ENCODE measurements at places on chromosomes 5 and 9.

GRCh38 chr5:158845941-158846340 lies 253.8 kb downstream of the EBF1 start:
- DNase-seq = no peak

DNA sequence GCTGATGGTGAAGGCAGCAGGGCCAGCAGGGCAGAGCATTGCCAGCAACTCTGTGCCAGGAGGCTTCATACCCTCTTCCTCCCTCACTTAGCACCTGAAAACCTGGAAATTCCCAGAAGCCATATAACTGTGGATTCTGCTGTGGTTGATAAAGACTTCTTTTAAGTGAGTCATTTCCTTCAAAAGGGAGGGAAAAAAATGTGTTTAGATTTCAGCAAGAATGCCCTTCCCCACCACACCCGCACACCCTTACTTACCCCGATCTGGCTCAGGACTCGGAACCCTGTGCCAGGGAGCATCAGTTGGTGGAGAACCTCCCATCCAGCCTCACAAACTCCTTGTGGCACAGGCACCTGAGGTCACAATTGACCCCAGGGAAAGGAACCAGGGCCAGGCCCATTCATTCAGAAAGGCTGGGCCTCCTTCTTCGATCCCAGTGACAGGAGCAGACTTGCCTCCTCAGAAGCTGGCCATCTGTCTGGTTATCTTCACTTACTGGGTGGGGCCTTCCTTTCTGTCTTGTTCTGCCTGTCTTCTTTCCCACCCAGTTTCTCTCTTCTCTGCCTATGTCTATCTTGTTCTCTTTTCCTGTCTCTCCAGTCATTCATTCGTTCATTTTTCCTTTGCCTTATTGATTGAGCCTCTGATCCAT lies 62.6 kb downstream of the PLAC8L1 start:
- DNase-seq = no peak

DNA sequence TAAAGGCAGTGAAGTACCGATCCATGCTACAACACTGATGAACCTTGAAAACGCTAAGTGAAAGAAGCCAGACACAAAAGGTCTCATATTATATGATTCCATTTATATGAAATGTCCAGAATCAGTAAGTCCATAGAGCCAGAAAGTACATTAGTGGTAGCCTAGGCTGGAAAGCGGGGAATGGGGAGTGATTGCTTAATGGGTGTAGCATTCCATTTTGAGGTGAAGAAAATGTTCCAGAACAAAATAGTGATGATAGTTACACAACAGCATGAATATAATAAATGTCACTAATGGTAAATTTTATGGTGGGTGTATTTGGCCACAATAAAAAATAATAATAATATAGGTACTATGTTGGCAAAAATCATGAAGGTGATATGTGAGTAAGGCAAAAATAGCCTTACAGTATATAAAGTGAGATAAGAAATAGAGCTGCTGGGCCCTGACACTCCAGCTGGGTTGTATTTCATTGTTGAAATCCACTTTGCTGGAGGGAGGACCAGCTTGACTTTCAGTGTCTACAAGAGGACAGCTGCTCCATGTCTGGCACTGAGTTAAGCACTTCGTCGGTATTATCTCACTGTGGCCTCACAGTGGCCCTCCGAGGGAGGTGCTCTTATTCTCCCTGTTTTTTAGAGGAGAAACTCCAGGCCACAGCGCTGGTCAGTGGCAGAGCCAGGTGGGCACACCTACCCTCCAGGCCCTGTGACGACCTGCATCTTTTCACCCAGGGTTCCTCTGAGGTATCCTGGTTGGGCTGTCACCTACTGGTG lies 22.4 kb upstream of the ANGPTL2 start:
- DNase-seq = no peak

DNA sequence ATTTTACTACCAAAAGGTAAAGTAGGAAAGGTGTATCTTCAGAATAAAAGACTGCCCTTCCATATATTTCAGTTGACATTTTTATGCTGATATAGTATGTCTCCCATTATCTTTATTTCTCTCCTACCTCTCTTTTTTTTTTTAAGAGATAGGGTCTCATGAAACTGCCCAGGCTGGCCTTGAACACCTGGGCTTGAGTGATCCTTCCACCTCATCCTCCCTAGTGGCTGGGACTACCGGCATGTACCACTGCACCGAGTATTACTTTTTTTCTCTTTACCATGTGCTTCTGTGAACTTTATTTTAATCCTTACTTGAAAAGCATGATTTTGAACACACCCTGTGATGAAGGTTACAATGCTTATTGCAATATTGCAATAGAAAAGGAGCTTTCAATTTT lies 42.7 kb downstream of the NIPBL start:
- no peak for DNase-seq

GRCh38 chr9:85483208-85483607 lies 258.5 kb downstream of the AGTPBP1 start:
- no peak for DNase-seq

GRCh38 chr9:115985657-115986056 lies 167.9 kb upstream of the PAPPA start:
- no peak for DNase-seq

DNA sequence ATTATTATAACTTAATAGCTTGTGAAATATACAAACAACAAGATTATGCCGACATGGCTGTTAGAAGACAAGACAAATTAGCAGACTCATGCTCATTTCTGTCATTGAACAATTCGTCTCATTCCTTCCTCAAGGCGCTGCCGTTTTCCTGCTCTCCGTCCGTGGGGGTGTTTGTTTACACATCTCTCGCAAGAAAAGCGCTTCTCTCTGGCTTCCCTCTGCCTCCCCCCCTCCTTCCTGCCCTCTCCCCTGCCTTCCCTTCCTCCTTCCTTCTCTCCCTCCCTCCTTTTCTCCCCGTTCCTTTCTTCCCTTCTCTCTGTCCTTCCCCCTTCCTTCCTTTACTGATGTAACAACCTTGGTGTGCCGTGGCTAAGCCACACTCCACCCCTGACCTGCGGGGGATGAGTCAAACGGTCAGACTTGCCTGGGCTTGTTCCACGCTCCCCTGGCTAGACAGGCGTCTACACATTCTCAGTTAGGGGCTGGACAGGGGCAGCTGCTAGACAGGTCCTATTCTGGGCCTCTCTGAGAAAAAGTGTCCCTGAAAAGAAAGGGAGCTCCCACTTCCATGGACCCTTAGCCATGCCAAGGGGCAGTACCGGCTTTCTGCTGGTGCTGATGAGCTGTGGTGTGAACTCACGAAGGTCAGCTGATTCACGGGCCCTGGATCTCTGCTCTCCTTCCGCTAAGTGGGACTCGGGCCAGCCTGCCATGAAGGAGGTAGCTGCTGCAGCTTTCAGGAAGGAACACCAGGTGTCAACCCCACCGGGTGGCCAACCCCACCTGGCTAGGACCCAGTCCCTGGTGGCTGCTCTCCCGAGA lies 32.0 kb upstream of the SPTLC1 start:
- DNase-seq = no peak

DNA sequence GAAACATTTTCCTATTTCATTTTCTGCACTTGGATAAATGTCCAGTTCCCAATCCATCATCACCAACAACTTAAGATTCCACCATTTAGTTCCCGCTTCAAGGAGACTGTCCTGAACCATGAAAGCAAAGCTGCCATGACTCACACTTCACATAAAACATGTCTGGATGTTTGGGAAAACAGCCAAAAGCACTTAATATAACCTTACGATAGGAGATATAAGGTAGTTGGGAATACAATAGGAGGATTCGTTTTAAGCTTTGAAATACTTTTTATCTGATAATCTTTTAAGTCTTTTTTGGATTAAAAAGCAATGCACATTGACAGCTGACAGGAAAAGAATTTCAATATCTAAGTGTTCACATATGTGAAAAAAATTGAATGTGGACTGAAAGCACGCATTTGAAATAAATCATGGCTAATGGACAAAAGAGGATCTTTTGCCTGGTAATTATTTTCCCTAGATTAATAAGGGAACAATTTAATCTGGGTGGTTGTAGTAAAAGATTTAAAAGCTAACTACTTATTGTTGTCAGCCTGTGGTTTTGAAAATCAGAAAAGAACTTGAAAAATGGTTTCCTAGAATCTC lies 17.3 kb upstream of the TGFBI start:
- DNase-seq = no peak

DNA sequence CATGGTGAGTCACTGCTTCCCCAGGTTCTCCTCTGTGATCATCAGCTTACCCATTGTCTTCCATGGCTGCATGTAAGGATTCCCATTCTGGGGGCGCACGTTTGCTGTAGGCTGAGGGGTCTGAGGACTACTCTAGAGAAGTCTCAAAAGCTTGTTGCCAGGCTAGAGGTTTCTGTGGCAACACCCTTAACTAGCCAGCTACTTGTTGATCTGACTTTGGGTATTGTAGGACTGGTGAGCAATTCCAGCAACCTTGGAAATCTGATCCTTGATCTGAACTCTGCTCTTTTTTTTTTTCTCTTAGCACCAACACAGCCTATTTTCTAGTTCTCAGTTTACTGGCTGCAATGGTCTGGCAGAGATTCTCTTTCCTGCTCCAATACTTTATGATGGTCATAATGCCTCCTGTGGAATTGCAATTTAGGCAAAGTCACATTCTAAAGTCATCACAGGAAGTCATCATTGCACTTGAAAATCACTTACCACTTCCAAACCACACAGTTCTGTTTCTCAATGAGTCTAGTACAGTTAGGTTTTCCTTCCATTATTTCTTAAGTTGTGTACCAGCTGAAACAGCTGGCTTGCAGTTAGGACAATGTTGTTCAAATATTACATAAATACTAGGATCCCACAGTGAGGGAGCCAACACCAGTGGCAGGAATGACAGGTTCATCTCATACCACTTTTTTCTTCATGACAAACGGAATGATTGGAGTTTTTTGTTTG lies 110.3 kb downstream of the SLC12A2 start:
- no peak for DNase-seq

DNA sequence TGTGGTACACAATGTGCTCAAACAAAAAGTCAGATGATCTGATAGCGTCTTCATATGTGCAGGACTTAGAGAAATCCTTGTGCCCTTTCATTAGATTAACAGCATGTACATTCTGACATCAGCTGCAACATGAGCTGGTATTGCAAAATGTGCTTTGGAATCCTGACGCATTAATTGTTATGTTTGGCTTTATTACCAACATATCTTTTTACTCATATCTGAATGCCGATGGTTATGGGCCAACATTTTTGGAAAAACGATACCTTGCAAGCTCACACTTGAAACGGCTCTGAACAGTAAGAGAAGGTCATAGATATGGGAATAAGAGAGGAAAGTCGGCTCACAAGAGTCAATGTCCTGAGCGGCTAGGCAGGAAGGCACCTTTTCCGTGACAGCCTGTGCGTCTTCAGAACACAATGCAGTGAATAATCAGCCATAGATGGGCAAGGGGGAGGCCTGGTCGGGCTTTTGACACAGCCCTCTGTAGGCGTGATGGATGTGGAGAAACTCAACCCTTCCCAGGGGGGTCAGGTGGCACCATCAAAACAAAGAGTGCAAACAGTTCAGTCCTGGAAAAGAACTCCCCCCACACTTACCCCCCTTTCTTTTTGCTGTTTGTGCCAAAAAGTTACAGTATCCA lies 36.4 kb upstream of the GAS1 start:
- no peak for DNase-seq

- no peak for DNase-seq
Measured at GRCh38 chr9:129720865-129721545, 31.8 kb downstream of the PTGES start.

DNA sequence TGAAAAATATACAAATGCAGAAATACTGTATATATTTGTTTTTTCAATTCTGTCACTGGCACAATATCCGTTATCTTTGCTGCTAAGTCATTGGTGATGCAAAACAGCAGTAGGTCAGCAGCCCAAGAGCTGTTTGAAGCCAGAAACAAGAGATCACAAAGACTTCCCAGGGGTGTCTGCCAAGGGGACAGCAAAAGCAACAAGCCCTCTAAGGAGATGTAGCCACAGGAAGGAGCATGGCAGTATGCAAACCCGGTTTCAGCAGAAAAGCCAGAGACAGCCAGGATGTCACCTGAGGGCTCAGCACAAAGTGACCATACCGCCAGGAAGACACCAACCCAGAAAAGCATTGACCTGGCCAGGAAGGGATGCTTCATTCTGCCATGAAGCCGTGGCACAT lies 241.5 kb downstream of the ARRDC3 start:
- DNase-seq = no peak

DNA sequence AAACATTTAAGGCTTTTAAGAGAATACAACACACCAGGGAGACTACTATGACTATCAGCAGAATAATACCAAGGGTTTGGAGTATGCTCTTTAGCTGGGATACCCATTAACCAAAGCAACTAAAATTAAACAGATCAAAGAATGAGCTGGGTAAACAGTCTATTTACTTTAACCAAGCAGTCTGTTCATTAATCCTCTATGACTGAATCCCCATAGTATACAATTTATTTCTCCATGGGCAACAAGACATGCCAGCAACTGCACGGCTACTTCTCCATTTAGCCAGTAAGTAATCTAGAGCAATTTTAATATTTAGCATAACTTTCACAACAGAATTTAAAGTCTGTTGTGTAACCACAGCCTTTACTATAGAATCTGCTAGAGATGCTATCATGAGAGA lies 77.6 kb downstream of the CDO1 start:
- DNase-seq = no peak

- no peak for DNase-seq
Measured at GRCh38 chr9:123316053-123316718, 39.8 kb upstream of the CRB2 start.

- DNase-seq = peak; percentile 13
Measured at GRCh38 chr5:148998174-148998797, 64.6 kb downstream of the SH3TC2 start.

- DNase-seq = no peak
Measured at GRCh38 chr9:96476591-96476990, 26.6 kb downstream of the HABP4 start.

- no peak for DNase-seq
Measured at GRCh38 chr9:3262826-3263529, 262.8 kb downstream of the RFX3 start.

- peak; percentile 28 for DNase-seq
Measured at GRCh38 chr9:127803507-127804352, 1.0 kb downstream of the FPGS start.

DNA sequence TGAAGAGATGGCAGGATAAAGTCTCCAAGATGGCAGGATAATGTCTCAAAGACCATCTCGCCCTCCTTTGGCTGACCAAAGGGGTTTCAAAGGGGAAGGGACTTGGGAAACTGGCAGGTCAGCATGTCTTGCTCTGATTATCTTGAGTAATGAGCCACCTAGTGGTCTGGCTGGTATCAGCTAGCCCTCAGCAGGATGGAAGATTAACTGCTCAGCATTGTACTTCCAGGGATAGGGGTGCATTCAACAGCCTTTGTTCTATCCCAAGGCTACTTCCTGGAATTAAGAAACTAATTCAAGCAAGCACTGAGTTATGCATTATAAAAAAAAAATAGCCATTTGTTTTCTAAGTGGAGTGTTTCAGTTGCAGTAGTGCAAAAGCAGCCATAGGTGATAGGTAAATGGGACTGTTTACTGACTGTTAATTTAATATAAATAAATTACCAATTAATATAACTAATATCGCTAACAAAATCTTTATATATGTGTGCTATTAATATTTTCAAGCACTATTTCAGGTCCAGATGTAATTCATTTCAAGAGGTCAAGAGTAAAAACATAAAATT lies 555.5 kb downstream of the CDH9 start:
- peak; percentile 2 for DNase-seq

DNA sequence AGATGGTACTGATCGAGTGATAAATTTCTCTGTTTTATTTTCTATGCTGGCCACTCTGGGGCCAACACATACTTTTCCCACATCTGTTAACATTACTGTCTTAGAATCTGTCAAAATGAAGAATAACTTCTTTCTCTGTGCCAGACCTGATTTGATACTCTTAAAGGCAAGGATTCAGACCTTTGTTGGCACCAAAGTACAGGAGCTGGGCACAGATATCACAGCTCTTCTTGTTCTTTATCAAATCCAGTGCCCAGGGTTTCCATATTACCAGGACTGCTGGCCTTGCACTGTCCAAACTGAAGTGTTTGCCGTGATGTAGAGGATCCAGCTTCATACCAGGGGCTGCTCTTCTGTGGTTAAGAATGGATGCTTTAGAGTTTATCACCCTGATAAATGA lies 20.9 kb downstream of the ZNF474 start:
- no peak for DNase-seq

Data from GM19239 (cell line).